Fibroblast of mammary gland (primary cell): ENCODE measurements at places on chromosomes 1 and 21.

DNA sequence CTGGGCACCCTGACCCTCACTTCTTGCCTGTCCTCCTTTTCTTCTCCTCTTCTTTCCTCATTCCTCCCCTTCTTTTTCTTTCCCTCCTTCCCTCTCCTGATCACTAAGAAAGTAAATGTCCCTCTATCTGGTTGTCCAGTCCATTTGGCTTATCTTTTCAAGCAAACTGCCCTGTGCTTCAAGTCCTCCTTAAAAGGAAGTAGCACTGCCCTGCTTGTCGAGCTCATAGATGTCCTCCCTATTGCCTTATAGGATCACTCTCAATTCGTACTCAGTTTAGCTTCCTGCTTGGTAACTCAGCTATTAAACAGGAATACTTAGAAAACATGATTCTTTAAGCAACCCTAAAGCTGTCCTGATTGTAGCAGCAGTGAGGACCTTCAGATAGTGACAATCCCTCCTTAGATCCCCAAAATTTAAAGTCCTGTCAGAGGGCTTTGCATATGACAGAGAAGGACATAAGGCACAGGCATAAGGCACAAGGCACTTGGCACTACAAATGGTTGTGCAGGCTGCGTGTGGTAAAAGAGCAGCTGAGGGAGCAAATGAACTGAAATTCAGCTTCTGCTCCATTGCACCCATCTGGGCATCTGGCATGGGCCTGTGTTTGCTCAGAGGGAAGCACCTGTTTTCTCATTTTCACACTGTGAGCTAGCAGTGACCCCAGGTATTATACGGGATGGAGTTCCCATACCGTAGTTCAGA lies 26.1 kb upstream of the SLAMF6 start:
- DNase-seq, result no peak

DNA sequence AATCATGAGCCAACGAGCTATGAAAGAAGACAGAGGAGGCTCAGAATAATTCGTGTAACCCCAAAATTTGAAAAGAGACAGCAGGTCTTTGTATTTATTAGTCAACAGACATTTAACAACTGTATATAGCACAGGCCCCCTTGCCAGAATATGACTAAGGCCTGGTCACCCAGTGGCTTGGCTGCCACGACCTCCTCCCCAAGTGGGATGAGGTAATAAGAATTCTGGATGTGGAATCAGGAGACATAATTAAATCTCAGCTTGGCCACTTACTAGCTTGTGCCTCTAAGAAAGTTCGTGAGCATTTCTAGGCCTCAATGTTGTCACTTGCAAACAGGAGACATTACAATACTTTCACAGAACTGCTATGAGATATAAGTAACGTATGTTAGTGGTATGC lies 134.2 kb upstream of the TNFSF4 start:
- peak; percentile 85 for DNase-seq

DNA sequence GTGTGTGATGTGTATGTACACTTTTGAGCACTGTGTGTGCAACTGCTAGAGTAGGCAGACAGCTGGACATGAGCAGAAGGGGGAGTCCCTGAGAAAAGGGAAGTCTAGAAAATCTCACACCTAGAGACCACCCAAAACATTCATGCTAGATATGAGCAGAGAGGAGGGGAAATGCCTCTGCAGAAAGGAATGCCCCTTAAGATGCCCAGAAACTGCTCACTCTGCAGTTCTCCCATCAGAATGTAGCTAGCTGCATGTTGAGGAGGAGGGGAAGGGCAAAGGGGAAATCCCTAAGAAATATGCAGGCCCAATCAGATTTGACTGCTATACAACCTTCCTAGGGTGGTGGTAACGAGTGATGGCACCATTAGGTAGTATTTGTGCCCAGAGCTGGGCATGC lies 31.8 kb upstream of the MAGOH start:
- DNase-seq, result no peak

DNA sequence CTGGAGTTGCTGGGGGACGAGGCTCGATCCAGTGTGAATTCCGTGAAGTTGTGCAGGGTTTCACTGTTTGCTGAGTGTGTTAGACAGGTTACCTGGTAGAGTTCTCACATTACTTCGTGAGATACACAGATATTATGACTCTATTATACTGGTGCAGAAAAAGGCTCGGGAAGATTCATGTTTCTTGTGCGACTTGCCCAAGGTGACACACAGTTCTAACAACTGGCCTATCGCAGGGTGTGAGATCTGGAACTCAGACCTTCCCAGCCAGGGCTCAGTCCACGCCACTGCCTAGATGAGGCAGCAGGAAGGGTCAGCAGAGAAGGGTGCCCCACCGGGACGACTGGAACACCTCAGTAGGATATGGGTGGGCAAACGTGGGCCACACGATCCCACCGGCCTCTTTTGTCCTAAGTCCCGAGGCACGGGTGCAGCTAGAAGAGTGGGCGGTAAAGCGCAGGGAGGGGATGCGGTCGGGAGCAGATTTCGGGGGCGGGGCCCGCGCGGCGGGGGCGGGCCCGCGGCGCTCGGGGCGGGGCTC lies 296 bp upstream of the RNPEP start:
- DNase-seq, result no peak

DNA sequence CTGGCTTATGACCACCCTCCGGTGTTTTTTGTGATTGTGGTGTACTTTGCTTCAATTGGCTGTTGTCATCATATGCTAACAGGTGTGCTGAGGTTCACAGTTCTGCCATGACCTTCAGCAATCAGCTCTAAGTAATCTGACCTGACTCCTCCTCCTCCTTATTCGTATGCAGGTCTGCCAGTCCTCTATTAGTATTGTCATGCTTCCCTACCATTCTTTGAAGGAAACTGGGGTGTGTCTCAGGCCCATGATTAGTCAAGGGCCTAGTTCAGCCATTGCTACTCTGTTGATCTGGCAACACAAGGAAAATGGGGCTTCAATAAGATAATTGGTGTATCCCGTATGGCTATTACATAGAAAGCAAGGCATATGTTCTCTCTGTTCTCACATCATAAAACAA lies 332.3 kb upstream of the DPYD start:
- DNase-seq, result no peak
